Right renal pelvis (tissue), 4 donors: ENCODE measurements at places on chromosomes 12 and 14. TPM values are rescaled to one million over a fixed set of nuclear protein-coding genes. Genes with fewer than 3 reads are reported as not detected.

Gene OR5AU1
- not detected for polyA plus RNA-seq

Gene MANSC4
- polyA plus RNA-seq: 0.13 TPM

Gene FERMT2
- polyA plus RNA-seq: 186 TPM

Gene CCDC175
- 0.42 TPM for polyA plus RNA-seq

GRCh38 chr12:108004319-108004718 lies 124.8 kb upstream of the WSCD2 start:
- peak; percentile 49 for DNase-seq

GRCh38 chr14:68084256-68084655 lies 264.7 kb downstream of the RAD51B start:
- no peak for DNase-seq

DNA sequence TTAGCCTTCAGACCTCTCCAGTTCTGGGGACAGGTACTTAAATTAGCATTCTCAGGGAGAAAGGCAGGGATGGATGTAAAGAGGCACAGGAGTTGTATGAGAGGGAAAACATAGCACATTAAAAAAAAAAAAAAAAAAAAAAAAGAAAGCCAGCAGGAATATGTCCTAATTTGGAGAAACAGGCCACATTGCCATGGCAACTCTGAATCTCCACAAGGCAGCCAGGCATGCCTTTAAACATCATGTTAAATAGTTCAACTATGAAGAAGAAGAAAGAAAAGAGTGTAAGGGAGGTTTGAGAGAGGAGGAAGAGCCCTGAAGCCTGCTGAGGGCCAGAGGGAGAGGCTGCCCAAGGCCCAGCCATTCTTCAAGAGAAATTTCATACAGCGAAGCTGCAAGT lies 145.8 kb downstream of the GRIN2B start:
- DNase-seq: no peak

DNA sequence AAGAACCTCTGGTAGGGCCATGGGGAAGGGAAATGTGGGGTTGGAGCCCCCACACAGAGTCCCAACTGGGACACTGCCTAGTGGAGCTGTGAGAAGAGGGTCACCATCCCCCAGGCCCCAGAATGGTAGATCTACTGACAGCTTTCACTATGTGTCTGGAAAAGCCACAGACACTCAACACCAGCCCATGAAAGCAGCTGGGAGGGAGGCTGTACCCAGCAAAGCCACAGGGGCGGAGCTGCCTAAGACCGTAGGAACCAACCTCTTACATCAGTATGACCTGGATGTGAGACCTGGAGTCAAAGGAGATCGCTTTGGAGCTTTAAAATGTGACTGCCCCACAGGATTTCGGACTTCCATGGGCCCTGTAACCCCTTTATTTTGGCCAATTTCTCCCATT lies 97.8 kb downstream of the HMGA2 start:
- no peak for DNase-seq

DNA sequence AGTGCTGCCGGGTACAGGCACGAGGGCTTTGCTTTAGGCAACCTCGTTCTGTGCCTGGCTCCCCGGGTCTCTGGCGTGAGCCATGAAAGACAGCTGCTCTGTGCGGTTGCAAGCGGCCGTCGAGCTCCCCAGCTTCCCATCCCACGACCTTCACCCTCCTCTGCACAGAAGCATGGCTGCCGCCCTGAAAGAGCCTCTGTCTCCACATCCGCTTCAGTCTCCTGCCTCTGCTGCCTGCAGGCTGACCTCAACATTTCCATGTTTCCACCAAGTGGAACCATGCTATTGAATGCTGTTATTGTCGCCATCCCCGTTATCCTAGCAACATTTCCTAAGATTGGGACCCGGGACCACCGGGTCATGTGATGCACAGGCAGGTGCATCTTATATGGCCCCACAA lies 57.1 kb downstream of the KDM2B start:
- DNase-seq: no peak

DNA sequence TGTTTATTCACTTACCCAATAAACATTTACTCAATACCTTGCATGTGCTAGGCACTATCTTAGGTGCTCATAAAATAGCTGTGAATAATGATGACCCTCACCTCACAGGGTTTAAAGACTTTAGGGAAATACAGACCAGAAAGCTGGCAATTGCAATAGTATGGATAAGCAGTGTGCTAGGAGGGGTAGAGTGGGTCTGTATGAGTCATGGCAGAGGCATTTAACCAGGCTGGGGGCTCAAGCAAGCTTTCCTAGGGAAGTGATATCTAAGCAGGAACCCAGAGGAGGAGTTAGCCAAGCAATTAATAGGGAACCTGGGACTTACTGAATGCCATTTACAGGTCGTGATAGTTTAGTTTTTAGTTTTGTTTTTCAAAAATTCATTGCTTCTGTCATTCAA lies 123.9 kb upstream of the CCDC198 start:
- DNase-seq: no peak

DNA sequence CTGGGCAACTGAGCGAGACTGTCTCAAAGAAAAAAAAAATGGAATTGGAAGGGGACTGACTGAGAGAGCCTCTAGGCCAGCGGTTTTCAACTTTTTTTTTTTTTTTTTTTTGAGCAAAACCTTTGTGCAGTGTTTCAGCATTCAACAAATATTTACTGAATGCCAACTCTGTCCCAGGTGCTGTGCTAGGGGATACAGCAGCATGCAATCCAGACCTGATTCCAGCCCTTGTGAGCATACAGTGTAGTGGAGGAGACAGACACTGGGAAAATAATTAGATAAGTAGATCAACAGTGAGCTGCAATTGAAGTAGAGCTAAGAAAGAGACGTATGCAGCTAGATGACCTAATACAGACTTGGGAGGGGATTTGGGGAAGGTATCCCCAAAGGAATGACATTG lies 23.8 kb upstream of the LTBP2 start:
- no peak for DNase-seq

DNA sequence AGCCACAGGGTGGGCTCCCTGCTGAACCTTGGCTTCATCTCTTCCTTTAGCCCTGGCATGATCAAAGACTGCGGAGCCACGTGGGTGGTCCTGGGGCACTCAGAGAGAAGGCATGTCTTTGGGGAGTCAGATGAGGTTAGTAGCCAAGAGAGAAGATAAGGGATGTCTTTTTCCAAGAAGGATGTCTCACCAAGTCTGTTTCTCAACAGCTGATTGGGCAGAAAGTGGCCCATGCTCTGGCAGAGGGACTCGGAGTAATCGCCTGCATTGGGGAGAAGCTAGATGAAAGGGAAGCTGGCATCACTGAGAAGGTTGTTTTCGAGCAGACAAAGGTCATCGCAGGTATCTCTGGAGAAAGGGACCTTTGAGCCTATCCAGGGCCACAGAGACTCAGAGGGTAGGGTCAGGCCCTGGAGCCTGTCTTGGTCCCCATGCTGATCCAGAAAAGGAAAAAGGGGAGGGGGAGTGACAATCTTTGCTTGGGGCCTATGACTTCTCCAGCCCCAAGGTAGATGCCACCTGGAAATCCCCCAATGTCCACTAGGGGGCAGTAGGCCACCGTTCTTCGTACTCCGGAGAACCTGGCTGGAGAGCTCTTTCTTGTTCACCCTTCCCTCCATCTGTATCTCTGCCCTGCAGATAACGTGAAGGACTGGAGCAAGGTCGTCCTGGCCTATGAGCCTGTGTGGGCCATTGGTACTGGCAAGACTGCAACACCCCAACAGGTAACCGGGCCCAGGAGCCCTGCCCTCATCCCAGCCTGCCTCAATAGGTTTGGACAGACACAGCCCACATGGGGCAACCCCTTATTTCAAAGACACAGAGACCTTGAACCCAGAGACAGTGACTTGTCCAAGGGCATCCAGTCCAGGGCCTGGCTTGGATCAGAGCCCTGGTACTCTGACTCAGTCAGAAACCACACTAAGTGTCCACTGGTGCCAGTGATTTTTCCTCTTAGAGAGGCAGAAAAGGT lies 2.0 kb downstream of the TPI1 start:
- DNase-seq: no peak

DNA sequence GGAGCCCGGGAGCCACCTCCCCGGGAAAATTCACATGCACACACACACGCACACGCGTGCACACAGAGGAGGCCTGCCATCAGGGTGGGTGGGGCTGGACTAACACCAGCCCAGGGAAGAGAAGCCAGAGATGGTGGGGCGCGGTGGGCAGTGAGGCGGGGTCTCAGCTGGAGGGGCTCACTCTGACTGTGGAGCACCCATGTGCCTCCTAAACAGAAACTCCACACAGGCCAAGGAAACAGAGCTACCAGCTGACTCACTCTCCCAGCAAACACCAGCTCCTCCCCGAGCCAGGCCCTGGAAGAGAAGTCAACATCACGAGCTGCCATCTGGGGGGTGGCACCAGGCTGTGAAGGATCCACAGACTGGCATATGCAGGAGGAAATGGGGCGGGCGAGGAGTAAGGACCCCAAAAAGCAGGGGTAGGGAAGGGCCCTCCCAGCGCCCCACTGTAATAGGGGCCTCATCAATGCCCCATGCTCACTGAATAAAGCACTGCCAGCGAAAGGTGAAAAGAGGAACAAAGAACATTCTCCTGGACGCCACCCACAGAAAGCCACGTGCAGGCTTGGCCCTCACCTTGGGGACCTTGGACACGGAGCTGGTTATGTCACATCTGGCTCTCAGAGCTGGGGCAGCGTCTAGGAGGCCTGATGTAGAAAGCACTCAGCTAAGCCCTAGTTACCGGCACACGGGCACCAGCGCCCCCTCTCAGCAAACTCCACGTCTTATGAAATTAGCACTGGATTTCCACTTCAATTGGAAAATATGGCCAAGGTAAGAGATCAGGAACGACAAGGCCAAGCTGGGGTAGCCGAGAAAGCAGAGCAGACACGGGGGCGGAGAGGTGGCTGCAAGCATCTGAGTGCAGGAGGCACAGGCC lies 8.4 kb upstream of the INF2 start:
- no peak for DNase-seq
